ENCODE measurements at places on chromosomes 6 and 20. TPM values are rescaled to one million over a fixed set of nuclear protein-coding genes. Genes with fewer than 3 reads are reported as not detected.

SLC18B1 gene
- total RNA-seq: 9.9 TPM

TRIM15 gene
- not detected for total RNA-seq

GRCh38 chr20:46085179-46085851, 4.4 kb downstream of the NCOA5 start:
- DNase-seq: no peak

GRCh38 chr20:36862857-36863668, 12.9 kb upstream of the TLDC2 start:
- no peak for DNase-seq

- DNase-seq: peak; percentile 70
Observed at GRCh38 chr6:161434921-161435747, 161.3 kb upstream of the AGPAT4 start.
